ENCODE measurements at places on chromosomes 4 and X. TPM values are rescaled to one million over a fixed set of nuclear protein-coding genes. Genes with fewer than 3 reads are reported as not detected.

GRCh38 chrX:133579631-133580030 is 164.3 kb upstream of the GPC4 start:
- no peak for DNase-seq

DNA sequence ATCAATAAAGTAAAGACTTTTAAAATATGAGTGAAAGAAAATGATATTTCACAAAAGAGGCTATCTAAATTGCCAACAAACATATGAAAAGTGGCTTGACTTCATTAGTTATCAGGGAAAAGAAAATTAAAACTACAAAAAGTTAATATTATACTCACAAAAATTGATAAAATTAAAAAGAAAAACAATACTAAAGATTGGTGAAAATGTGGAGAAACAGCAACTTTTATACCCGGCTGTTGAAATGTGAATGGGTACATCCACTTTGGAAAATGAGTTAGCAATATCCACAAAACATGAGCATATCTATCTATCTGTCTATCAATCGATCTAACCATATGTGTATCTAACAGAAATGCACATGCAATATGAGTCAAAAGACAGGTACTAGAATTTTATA is 122.3 kb downstream of the ANAPC10 start:
- no peak for DNase-seq

- no peak for DNase-seq
Measured at GRCh38 chr4:88446124-88446523, 10.8 kb upstream of the HERC5 start.

DNA sequence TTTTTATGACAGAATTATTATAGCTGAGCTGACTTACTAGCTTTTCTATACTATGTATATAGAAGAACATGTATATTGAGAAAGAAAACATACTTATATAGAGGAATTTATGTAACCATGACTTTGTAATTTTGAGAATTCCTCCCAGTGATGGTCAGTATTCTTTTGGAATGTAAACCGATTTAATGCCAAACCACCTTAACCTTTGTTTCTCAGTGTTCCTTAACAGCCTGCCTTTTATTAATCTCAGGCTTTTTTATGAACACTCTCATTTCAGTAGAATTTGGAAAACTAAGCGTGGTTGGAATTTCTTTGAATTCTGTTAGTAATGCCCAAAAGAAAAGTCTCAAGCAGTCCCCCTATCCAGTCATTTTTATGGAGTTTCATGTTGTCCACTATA is 47.0 kb downstream of the MOSPD2 start:
- DNase-seq = no peak

- no peak for DNase-seq
Measured at GRCh38 chrX:73562458-73562857, 539 bp upstream of the CHIC1 start.

DNA sequence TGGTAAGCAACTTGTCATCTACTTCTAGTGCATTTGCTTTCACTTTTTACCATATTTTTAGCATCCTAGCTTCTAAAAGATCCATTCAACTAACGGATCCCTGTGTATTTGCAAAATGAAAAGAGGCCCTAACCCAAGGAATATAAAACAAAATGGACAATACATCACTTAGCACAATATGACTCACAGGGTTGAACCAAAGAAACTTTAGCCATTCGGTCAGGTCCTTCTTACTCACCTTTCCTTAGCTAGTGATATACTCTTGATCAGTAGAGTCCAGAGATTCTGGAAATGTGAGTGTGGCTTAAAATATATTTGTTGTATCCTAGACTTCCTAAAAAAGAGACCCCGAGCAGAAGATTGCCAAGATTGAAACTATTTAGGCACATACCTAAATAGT is 19.5 kb downstream of the TMPRSS11E start:
- DNase-seq = no peak

DNA sequence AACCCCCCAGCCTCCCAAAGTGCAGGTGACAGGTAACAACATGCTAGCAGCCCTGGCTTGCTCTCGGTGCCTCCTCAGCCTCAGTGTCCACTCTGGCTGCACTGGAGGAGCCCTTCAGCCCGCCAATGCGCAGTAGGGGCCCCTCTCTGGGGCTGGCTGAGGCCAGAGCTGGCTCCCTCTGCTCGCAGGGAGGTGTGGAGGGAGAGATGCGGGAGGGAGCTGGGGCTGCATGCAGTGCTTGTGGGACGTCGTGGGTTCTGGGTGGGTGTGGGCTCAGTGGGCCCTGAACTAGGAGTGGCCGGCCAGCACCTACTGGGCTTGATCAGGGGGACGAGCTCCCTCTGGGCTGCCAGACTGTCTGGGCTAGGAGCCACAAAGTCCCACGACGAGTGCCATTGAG is 14.4 kb downstream of the C4orf46 start:
- DNase-seq = no peak

The SHROOM3 gene
- 11.7 TPM for polyA plus RNA-seq

DNA sequence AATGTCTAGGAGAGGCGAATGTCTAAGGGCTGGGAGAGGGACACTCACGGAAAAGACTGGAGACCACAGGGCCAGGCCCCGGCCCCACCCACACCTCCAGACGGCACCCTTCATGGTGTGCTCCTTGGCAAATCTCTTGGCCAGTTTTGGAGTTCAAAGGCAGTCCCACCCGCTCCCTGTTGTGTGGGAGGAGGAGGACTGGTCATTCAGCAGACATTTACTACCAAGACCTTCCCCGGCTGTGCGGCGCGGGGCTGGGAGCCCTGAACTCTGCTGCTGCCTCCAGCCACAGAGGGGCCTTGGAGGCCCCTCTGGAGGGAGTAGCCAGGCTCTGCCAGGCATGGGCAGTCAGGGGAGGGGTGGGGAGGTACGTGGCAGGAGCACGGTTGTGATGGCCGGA is 8.7 kb upstream of the TBC1D14 start:
- no peak for DNase-seq

GRCh38 chr4:37510626-37511025 is 175.6 kb downstream of the RELL1 start:
- DNase-seq = no peak

The ASB11 gene
- 0.31 TPM for polyA plus RNA-seq

DNA sequence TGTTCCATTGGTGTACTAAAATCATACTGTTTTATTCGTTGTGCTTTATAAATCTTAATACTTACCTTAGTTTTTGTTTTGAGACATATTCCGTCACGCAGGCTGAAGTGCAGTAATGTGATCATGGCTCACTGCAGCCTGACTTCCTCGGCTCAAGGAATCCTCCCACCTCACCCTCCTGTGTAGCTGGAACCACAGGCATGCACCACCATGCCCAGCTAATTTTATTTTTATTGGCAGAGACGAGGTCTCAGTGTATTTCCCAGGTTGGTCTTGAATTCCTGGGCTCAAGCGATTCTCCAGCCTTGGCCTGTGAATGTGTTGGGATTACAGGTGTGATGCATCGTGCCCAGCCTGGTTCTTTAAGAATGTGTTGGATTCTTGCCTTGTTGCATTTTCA is 24.4 kb upstream of the DCK start:
- DNase-seq = no peak

The TNIP3 gene
- 1.5 TPM for polyA plus RNA-seq

The PRR27 gene
- polyA plus RNA-seq = 0.11 TPM

DNA sequence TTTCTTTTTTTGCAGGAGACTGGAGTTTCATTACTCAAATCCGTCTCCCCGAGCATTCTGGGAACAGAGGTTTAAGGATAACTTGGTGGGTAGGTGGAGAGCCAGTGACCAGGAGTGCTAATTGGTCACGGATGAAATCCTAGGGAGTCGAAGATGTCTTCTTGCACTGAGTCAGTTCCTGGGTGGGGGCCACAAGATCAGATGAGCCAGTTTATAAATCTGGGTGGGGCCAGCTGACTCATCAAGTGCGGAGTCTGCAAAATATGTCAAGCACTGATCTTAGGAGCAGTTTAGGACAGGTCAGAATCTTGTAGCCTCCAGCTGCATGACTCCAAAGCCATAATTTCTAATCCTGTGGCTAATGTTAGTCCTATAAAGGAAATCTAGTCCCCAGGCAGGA is 741.3 kb downstream of the PCDH7 start:
- no peak for DNase-seq

The BTC gene
- 5.2 TPM for polyA plus RNA-seq

DNA sequence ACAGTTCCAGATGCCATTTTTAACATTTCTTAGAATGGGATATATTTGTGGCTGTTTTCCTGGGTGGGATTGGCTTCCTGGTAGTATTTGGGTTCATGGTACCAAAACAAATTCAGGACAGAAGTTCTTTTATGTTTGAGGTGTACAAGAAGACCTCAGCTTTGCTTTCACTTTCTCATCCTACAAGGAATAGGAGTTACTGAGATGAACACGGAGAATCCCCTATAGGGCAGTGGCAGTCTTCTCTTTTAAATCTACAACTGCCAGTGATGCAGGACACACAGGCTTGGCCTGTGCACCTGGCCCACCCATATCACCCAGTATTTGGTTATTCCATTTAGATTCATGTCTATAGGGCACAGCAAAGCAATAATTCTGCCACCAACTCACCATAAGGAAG is 35.2 kb downstream of the SLC10A7 start:
- no peak for DNase-seq

The DDIT4L gene
- polyA plus RNA-seq = 1.7 TPM

DNA sequence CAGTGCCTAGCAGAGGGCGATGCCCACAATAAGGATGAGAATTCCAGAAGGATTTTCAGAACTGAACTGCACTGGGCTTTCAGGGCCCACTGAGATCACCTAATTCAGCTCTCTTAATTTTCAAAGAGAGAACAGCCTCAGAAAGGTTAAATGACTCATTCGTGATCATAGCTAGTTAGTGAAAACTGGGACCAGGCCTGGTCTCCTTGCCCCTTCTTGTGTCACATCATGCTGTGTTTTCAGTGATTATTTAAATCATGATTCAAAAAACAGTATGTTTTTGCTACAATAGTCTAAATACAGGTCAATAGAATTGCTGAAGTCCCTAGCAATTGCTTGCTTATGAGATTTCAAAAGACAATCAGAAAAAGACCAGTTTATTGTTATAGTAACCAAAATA is 136.4 kb upstream of the PLAC1 start:
- no peak for DNase-seq

The LEF1 gene
- 48.9 TPM for polyA plus RNA-seq

- no peak for DNase-seq
Measured at GRCh38 chrX:35442421-35442820, 355.7 kb upstream of the MAGEB16 start.

- no peak for DNase-seq
Measured at GRCh38 chr4:105306158-105306781, 159.6 kb downstream of the TET2 start.

DNA sequence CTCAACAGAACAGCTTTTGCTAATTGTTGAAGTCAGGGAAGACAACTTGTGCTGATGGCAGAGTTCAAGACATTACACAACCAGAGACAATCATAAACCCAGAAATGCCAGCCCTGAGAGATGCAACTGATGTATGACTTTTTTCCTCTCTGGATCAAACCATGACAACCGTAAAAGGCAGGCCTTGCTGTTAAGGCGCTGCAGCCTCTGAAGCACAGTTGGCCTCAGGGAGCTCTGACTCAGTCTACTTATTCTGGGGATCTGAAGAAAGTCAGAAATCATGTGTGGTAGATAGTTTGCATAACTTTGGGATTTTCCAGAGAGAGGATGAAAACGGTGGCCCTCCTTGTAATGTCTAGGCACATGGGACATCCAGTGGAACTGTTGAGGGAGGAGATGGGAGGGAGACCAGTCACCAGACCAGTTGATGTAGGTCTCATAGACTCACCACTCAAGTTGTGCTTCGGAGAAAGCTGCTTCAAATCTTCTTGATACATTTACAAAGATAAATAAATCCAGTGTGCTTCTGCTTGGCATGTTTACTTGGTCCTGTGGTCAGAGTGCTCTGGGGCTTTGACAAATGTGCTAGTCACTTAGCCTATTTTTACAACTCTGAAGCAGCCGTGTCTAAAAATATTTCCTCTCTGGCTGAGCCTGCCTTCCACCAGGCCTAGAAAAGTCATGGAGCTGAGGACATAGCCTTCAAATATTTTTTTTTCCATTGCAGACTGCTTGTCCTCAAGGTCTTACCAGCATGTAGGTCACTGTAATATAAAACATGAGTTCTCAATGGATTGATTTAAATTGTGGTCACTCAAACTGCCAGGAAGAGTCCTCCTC is 7.5 kb downstream of the HADH start:
- DNase-seq = no peak

The ASB12 gene
- 1.2 TPM for polyA plus RNA-seq

The CSAG3 gene
- polyA plus RNA-seq = not detected

DNA sequence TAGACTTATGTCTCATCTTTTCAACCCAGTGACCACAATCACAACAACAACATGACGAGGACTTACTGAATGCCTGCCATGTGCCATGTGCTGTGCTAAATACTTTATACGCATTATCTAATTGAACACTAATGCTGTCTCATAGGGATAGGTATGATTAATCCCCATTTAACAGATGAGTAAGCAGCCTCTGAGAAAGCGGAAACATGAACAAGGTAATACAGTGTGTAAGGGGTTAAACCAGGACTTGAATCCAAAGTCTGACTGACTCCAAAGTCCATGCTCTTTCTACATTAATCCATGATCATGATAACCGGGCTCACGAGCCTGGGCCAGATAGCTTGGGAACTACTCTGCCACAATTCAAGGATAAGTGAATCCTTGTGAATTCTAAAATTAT is 105.3 kb upstream of the MBNL3 start:
- DNase-seq = no peak

DNA sequence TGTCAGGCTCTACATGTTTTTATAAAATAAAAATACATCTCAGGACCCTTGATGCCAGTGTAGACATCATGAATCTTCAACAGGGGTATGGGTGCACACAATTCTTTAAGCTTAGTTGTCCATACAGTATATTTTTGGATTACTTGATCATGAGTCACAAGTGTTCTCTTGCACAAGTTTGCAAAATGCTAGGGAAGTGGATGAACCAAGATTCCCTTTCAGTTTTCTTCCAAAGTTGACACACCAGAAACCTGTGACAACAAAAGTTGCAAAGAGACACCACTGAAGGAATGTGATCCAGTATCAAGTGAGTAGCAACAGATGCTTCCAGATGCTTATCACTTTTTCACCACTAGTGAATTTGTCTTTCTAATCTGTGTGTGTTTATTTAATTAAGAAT is 1021.2 kb downstream of the PCDH7 start:
- no peak for DNase-seq

The NWD2 gene
- polyA plus RNA-seq = not detected

The SSX2 gene
- polyA plus RNA-seq = not detected

DNA sequence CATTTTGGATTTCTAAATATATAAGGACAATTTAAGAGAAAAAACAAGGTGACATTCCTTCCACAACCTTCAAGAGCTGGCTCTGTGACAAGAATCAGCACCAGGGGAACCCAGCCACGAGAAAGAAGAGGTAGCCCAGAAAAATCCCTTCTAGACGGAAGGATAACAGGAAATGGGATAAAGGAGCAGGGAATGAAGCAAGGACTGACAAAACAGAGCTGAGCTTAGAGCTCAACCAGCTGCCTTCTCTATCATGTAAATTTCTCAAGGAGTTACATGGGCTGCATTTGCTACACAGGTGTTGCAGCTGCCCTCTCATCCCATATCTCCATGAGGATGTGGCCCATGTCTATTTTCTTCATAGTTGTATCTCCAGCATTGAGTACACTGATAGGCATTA is 154.2 kb upstream of the PRDX4 start:
- DNase-seq = no peak

- no peak for DNase-seq
Measured at GRCh38 chr4:117164338-117164737, 79.0 kb upstream of the TRAM1L1 start.

The MTNR1A gene
- not detected for polyA plus RNA-seq

The RHOXF2B gene
- not detected for polyA plus RNA-seq

- DNase-seq = no peak
Measured at GRCh38 chr4:27759611-27760575, 899.3 kb downstream of the STIM2 start.

Data from right lung (tissue), 10 donors.